ENCODE measurements at places on chromosomes 2 and 18.
A peak's percentile ranks its signal among the peaks of the same experiment; 100 is the strongest.

- DNase-seq: no peak
Measured at GRCh38 chr2:72573232-72573631, 252.6 kb downstream of the EXOC6B start.

DNA sequence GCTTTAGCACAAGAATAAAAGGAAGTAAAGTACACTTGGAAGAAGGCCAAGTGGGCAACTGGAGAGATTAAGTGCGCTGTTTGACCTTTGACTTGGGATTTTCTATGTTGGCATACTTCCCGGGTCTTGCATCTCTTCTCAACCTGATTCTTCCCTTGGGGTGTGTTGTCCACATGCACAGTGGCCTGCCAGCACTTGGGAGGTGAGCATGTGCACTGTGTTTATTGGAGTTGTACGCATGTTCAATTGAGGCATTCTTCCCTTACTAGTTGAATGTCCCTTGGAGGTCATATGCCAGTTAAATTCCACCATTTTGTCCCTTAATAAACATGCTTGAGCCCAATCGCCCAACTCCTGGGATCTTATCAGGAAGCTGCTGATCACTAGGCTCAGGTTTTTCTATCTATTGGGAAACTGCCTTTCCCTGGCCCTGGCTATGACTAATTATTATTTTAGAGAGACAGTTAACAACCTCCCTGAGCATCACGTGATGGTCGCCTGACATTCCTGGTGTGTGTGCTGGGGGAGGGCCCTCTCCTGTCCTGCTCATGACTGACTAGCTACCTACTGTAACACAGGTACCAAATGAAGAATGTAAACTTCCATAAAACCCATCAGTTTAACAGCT lies 62.5 kb upstream of the RAPGEF4 start:
- no peak for DNase-seq

- no peak for DNase-seq
Measured at GRCh38 chr2:100211521-100211920, 69.1 kb upstream of the AFF3 start.

DNA sequence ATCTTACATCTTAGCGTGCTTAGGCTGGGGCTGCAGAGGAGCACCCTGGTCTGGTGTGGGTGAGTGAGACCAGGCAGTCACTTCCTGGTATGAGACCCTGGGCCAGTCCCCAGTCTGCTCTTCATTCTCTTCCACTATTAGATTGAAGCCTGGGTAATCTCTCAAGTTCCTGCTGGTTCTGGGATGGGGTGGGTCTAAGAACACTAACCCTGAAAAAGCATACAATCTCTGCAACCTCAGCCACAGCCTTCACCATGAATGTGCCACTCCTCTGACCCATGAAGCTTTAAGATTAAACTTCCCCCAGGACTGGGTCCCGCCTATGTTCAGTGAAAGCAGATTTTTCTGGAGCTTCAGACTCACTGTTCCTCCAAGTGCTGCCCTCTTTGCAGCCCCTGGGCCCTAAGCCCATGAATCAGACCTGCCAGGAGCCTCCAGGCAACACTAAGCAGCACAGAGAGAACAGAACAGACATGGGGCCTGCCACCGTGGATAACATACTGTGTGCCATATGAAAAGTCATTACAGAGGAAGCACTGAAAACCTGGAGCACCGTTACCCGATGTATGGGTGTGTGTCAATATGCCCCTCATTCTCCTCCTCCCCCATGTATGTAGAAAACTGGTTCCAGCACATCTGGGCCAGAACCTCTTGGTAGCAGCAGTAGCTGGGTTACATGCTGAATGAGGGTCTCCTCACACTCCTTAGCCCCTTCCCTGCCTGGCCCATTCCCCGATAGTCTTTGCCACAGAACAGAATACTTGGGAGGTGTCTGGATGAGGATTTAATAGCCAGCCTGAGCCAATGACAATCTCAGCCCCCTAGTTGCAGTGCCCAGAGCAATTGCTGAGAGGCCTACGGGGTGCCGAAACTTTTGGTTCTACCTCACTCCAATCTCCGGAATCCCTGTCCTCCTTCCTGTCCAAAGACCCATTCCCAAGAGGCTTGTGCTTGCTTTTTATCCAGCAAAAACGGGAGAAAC lies 2.7 kb upstream of the SIX2 start:
- no peak for DNase-seq

- DNase-seq: no peak
Measured at GRCh38 chr2:46913471-46914381, 1.9 kb downstream of the MCFD2 start.

DNA sequence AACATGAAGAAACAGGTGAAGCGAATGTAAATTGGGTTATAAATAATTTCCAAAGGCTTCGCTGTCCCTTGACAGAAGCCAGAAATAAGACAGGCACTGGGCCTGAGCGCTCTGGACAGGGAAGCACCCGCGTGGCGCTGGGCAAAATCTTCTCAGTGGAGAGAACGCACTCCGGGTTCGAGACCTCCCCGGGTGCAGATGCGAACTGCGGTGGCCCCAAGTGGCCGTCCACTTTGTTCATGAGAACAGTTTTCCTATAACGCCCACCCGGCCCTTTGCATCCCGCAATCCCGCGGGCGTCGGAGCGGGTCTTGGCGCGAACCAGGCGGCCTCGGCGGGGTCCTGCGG lies 651 bp upstream of the DPYSL5 start:
- no peak for DNase-seq

- DNase-seq: peak; percentile 29
Measured at GRCh38 chr2:12493031-12493513, 223.7 kb upstream of the TRIB2 start.

- DNase-seq: no peak
Measured at GRCh38 chr2:240405684-240406313, 29.7 kb upstream of the GPC1 start.

GRCh38 chr2:79940364-79940763 lies 364.2 kb downstream of the LRRTM1 start:
- DNase-seq: no peak

DNA sequence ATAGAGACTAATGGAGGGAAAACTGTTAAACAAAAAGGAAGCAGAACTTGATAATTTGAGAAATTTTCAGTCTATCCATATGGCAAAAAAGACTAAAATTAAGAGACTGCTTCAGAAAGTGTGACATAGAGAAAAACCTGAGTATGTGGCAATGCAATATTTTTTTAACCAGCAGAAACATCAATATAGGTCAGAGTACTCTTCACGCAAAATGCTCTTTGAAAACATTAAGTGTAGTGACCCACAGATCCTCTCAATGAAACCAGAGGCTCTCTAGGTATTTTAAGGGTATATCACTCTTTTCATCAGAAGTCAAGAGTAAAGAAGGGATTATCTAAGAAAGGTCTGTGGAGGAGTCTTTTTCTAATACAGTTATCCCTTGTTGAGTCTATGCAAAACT lies 1394.8 kb downstream of the DSC3 start:
- DNase-seq: no peak

DNA sequence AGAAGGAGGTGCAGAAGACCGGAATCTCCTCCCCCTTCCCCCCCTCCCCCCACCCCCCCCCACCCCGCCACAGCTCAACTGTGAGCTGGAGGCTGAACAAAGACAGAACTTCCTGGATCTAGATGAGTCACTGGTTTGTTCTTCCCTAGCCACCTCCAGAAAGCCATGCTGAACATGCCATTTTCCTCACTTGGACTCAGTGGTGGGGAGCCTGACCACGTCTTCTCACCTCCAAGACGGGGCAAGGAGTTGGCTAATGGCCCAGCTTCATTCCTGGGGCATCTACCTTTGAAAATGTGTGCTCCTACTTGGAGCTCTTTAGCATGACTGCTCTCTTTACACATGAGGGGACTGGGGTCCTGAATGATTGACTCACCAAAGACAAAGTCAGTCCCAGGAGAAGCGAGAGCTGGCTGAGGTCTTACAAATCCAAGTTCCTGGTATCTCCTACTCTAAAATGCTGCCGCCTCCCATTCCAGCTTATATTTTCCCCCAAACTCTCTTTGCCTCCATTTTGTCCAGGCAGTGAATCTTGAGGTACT lies 22.6 kb upstream of the FZD5 start:
- no peak for DNase-seq

GRCh38 chr2:99957332-99958133 lies 184.9 kb downstream of the AFF3 start:
- no peak for DNase-seq

DNA sequence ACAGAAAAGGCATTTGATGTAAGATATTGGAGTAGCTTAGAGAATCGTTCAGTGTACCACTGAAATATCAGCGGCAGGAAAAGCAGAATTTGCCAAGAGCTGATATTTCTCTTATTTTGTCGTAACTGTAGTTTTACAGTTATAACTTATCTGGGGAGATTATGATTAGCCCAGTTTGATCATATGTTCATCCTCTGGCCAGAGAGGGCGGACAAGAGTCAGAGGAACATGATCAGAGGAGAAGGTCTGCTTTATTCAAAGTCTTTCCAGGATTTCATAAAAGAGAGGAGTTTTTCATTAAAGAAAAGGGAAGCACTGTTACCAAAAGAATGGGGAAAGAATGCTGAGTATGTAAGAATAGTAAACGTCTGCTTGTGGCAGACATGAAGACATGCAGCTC lies 1655.6 kb downstream of the DPP10 start:
- DNase-seq: no peak

GRCh38 chr2:136013136-136013685 lies 27.8 kb upstream of the DARS1 start:
- DNase-seq: no peak

DNA sequence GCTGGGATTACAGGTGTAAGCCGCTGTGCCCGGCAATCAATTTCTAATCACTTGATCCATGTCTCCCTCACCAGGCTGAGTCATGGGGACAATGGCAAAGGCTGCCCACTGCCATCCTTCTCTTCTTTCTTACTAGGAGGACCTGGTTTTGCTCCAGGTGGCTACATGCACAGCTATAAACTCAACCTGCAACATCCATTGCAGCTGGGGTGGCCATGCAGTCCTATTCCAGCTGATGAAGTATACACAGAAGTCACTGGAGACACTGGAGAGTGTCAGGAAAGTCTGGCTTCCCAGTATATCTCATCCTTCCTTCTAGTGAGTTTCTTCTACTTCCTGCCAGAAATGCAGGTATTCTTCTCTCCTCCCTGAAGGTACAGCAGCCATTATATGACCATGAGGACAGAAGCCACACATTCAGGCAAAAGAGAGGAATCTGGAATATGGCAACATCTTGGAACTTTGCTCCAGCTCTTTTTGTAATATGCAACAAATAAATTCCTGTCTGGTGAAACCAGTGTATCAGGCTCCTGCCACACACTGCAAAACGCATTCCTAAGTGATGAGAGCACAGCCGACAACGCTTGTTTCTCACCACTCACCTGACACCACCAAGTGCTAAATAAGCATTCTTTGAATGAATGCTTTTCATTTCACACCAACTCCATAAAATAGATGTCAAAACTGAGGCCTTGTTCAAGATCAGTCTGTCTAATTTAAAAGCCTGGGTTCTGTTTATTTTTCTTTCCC lies 32.3 kb downstream of the SCTR start:
- DNase-seq: no peak

DNA sequence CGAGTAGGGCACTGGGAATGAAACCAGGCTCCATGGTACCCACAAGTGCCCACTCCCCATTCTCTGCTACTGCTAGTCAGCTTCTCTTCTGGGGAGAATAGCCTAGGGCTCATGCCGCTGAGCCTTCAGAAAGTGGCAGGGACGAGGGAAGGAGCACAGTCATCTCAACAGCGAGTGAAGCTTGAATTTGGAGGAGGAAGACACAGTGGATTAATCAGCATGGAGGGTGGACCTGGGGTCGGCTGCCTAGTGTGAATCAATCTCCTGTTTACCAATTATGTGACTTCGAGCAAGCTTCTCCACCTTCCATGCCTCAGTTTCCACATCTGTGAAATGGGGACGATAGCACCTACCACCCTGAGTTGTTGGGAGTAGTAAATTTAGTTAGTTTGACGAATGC lies 157.0 kb downstream of the SEPTIN10 start:
- DNase-seq: no peak

DNA sequence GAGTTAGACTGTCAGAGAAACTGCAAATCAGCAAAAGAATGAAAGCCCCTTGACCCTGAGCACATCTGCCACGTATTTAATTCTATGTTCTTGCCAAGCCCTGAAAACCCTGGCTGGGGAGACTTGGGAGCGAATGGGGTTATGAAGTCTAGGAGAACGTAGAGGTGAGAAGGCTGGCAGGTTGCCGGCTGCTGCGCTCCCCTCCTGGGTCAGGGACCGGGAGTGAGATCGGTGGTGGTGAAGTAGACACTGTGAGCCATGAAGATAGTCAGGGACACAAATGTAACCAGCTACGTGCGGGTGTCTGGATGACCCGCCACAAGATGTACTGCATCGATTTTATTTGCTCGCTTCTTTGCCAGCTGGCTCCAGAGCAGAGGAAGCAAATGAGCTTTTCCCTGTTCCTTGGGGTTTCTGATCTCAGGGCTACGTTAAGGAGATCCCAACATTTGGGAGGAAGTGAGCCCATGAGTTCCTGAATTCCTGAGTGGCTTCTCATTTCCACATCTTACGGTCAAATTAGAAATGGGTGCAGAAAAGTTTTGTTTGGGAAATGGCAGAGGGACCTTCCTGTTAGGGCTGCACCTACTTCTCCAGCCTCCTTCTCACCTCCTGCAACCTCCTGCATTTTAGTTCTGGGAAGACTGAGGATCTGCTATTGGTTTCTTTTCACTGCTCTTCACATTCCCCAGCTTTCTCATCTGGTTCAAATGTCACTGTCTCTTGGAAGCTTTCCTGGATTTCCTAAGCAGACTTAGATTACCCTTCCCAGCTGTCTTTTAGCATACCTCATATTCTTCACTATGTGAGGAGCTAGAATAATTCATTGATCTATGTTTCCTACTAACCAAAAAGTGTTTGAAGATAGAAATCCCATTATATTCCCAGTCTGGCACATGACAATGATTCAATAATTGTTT lies 360.6 kb downstream of the ZNF521 start:
- DNase-seq: no peak

- no peak for DNase-seq
Measured at GRCh38 chr2:131588152-131588873, 60.6 kb downstream of the CCDC74A start.

- no peak for DNase-seq
Measured at GRCh38 chr18:8235894-8236293, 373.3 kb upstream of the RAB12 start.

Data from stimulated activated CD4-positive, alpha-beta T cell treated with anti-CD3 and anti-CD28 coated beads, TNF-alpha, amount 100 ng/mL, for 24 hours (primary cell).